ENCODE measurements at places on chromosomes 7 and 10.
A peak's percentile ranks its signal among the peaks of the same experiment; 100 is the strongest.

DNA sequence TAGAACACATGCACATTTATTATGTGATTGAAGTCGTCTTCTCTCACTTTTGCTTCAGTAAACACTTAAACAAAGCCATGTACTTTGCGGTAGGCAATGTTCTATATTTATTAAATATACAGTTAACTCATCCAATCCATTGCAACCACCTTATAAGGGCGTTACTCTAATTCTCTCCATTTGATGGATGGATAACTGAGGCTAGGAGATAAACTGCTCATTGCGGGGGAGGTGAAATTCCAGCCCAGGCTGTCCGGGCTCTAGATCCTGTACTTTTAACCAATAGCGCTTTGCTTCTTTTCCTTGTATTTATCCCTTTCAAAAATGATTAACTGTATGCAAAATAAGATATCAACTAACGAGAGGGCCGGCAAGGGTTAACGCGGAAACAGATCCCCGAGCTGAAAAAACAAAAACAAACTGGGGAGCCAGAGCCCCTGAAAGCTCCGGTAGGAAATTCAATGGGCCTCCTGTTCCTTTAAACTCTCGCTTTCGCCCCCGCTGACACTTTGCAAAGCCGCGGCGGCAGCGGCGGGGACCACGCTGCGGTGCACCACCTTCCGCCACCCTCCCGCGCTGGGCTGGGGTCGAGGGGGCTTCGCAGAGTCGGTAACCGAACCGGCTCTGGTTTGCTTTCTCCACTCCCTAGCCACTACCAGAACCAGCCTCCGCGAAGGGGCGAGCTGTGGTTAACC is 1.0 kb upstream of the PLXDC2 start:
- DNase-seq, result no peak

DNA sequence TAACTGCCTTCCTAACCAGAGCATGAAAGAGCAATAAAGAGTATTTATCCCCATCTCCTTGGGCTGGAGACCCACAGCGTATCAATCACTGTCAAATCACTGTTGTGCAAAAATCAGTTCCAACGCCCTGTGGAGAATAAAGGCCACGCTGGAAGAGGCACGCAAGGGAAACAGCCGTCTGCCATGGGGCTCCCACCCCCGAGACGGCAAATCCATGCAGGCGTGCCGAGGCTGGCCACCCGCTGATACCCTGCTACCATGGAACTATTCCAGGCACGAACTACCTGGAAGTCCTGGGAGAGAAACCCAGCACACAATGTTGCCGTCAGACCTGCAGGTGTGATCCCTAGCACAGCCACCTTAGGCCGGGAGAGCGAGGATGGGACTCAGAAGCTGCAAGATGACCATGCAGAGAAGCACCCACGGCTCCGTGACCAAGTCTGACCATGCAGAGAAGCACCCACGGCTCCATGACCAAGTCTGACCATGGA is 185.3 kb downstream of the DIP2C start:
- no peak for DNase-seq

GRCh38 chr10:852386-852785 is 79.1 kb downstream of the LARP4B start:
- DNase-seq, result no peak

DNA sequence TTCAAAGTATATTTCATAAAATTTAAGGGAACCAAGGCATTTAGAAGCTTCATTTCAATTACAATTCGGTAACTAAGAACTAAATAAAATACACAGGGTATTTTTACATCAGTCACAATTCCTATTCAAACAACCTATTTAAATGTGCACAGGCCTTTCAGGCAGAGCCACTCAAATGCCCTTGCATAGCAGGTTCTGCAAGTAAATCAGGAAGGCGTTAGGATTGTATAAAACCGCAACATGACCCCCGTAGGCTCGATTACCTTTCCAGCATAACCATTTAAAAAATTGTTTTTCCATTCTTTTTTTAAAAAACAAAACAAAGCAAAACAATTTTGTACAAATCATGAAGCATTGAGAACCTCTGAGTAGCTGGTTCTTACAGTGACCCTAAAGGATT is 289.9 kb upstream of the SP8 start:
- DNase-seq, result no peak

DNA sequence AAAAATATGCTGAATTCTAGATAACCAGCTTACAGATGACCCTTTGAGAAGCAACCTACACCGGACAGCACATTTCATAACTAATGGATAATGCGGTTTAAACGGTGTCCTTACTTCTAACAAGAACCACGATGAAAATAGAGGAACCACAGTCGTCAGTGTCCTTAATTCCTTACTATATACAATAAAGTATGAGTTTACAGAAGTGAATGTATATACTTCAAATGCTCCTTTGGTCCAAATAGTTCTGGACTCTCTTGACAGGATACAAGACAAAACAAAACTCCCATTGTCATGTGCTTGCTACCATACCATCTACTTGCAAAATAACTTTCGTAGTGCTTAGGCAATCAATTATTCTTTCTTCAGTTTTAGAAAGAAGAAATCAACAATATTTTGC is 2.4 kb downstream of the NAMPT start:
- no peak for DNase-seq

DNA sequence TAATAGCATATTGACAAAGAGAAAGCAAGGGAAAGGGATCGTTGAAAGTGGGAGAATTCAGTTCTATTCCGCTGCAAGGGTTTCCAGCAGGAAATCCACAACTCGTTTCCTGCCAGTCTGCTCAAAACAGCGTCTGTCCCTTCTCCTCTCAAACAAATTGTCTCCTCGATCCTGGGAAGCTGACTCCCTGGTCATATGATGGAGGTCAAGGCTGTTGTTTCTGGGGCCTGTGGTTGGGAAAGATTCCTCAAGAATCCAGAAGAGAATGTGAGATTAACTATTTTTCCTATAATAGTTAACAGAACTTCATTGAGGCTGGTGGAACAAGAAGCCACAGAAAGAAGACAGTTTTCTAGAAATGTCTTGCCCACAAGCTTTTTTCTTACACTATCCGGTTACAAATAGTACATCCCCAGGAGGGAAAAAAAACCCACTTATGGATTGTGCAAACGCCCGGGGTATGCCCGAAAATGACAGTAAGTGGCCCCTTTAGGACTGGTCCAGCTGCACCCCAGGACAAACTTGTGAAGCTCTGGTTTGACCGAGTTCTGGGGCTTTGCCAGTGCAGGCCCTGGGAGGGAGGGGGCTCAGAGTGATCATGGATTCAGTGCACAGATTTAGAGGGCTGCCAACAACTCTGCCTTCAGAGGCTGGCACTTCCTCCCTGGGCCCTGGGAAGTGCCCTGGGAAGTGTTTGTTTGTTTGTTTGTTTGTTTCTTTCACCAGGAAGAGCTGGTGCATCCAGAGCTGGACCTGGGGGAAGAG is 49.4 kb upstream of the CTBP2 start:
- DNase-seq, result no peak

DNA sequence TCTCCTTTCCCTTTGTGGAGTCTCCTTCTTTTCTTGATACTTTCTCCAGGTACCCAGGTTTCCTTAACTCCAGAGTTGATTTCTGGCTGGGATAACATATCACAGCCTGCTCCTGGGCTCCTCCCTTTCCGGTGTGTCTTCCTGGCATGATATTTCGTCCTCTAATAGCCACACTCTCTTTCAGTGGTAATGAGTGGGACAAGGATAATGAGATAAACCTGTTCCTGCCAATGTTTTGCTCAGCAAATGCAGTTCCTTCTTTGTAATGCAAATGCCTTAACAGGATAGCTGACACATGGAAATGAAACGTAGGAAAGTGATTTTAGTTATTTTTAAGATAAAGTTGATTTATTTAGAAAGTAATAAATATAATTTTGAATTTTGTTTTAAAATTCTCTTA is 168.6 kb downstream of the NRP1 start:
- DNase-seq, result no peak

DNA sequence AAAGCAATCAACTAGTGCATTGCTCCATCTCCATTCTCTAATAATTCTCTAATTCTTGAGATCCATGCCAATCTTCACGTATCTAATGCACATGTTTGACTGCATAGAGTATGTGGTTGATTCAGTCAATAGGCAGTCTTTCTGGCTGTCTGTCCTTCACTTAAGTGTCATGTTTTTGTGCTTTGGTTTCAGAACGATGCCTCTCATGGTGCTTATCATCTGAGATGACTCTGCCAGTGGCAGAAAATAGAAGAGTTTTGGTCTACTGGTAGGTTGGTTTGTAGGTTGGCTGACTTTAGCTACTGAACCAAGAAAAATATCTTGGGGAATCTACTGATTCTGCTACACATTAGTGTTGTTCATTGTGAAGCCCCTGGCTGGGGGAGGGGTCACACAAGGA is 364.2 kb downstream of the SFMBT2 start:
- DNase-seq, result no peak

DNA sequence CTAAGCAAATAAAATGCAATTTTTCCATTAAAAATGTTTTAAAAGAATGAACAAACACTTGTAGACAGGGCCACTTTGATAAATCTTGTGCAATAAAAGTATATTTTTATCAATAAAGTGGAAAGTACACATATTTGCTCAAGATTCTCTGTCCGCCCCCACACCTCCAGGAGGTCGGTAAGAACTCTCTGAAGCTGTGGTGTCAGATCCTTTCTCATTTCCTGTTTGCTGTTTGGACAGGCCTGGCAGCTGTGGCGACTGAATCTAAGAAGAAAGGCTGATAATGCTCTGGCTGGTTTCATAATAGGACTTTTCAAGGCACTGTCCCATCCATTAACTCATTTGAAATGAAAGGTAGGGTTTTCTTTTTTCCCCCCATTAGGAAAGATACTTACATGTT is 15.3 kb upstream of the ASB4 start:
- DNase-seq, result peak; percentile 65

DNA sequence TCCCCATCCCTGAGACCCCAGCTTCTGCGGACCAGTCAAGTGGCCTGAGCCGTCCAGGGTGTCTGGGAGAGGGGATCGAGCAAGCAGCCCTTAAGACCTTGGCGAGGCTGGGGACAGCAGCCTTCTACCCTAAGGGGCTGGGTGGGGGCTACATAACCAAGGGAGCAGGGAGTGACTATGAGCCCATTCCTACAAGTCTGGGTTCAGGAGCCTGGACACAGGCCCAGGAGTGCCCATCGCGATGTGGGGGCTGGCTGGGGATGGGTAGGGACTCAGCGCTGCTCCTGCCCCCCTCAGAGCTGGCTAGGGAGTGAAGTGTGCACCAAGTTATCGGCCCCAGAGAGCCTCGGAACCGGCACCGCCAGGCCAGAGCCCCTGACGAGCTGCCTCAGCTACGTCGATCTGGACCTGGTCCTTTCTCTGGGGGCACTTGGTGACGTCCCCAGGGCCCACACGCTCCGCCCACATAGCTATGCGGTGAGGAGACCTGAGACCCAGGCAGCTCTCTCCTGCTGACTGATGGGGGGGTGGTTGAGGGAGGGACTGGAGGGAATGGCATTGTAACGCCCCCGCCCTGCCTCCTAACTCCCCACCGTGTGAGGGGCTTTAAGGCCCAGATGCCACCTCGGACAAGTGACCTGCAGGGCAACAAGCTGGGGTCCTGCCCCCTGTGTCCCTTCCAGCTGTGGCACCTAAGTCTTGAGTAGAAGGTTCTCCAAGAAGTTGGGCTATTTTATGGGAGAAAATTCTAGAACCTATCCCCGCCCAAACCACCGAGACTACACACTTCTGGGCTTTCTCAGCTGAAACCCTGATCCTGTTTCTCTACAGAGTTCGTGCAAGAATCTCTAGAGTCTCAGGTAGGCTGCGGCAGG is 2.5 kb downstream of the SAP25 start:
- no peak for DNase-seq

DNA sequence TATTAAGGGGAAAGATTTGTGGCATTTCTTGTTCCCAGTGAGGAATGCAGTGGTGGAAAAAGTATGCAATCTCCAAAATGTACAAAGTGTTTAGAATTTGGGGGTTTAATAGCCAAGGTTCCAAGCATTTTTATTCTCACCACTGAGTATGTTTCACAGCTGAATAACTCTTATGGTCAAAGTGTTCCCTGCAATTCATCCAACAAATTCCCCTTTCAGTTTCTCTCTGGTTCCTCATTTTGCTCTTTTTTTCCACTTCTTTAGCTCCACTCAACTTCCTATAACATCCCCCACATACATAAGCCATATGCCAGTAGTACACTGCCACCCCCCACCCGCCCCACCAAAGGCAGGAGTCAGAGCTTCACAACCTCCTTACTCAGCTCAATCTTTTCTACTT is 4.6 kb downstream of the HECW1 start:
- no peak for DNase-seq

- DNase-seq, result no peak
These were observed 5.8 kb downstream of the EVX1 start for GRCh38 chr7:27248427-27248806.

DNA sequence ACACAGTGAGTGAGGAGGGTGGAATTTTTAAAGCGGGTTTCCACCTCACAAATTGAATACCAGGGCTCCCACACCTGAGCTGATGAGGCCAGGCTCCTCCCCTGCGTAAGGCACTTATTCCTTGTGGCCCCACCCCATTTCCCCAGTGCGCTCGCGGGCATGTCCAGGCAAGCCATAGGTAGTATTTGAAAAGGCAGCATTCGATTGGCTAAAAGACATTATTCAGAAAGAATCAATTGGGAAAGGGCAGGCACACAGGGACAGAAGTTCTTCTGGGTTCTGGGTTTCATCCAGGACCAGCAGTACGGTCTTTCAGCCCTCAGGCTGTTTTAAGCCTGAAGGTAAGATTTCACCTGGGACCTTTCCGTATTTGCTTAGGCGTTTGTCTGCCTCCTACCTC is 222.3 kb downstream of the BBS9 start:
- no peak for DNase-seq

- no peak for DNase-seq
These were observed 2.1 kb downstream of the CAV2 start for GRCh38 chr7:116501425-116502167.

DNA sequence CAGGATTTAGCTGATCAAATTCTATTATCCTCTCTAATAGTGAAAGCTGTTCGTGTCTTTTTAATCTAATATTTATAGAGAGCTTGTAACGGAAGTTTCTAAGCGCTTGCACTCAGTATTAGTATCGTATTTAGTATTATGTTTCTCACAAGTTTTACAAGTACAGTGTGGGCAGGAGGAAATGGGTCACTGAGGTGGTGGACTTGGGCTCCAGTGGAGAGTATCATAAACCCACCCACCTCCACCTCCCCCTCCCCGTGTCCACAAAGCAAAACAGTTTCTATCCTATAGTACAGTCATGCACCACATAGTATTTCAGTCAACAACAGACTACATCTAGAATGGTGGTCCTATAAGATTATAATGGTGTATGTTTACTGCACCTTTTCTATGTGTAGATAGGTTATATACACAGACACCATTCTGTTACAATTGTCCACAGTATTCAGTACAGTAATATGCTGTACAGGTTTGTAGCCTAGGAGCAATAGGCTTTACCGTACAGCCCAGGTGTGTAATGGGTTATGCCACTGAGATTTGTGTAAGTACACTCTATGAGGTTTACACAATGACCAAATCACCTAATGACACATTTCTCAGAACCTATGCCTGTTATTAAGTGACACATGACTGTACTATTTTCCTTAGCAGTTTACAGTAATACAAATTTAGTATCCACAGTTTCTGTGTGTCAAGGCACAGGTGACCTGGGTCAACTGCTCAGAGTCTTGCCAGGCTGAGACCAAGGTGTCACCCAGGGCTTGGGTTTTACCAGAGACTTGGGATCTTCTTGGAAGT is 1021.3 kb upstream of the C7orf33 start:
- DNase-seq, result no peak

All from smooth muscle cell of the brain vasculature (primary cell).